Activated CD4-positive, alpha-beta memory T cell treated with anti-CD3 and anti-CD28 coated beads for 36 hours (primary cell): ENCODE measurements at places on chromosomes 2 and 18. TPM values are rescaled to one million over a fixed set of nuclear protein-coding genes. Genes with fewer than 3 reads are reported as not detected.

DNA sequence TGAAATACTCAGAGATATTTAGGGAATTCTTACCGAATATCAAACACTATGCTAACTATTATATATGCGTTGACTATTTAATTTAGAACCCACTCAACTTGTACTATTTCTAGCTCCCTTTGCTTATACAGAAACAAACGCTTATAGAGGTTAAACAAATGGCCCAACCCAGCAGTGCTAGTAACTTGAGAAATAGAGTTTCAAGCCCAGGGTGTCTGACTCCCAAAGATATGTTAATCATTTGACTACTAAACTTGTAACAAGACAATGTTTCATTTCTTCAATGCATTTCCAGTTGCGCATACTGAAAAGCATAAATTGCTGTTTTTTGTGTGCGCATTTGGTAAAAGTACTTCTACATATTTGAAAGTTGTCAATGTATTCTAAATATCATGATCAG lies 310.3 kb downstream of the GALNT13 start:
- no peaks in the 10 kb centered on the region for H3K36me3 ChIP-seq
- H3K4me3 ChIP-seq: no peak overlapping the region
- no peak overlapping the region for H3K27ac ChIP-seq
- no peak for DNase-seq
- H3K4me1 ChIP-seq: no peaks in the 10 kb centered on the region

GRCh38 chr2:113964436-113964835 lies 74.5 kb downstream of the ACTR3 start:
- H3K4me3 ChIP-seq: no peak overlapping the region
- peaks cover 16% of the 10 kb centered on the region for H3K4me1 ChIP-seq
- no peaks in the 10 kb centered on the region for H3K27me3 ChIP-seq

DNA sequence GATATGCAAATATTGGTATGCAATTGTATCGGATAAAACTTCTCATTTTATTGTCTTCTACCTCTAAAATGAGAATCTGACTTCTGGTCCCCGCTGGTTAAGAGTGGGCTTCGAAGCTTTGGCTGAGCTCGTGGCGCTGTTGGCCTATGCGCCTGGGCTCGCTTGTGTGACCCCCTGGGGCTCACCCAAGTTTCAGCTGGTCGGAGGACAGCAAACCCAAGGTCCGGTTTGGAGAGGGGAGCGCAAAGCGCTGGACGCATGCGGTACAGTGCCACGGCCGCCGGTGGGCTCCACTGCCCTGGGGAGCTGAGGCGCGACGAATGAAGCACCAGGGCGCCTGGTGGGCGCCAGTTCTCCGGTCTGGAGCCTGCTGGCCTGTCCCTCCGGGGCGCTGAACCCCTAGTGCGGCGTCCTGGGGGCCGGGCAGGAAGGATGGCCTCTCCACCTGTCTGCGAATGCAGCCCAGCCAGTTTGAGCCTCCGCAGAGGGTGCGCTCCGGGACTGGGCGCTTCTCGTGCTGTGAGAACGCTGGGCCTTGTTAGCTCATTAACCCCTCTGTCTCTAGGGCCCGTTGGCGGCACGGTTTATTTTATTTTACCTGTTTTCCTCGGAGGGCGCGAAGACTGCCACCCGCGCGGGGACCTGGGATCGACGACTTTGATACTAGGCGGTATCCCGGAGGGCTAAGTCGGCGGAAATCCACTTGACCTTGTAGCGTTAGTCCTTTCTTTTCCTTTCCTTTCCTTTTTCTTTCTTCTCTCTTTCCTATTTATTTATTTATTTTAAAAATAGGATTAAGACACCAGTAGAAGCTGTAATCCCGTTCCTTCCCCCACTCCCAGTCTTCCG lies 10.4 kb downstream of the MEIS1 start:
- no peak for DNase-seq
- H3K27ac ChIP-seq: no peak overlapping the region
- no peaks in the 10 kb centered on the region for H3K36me3 ChIP-seq
- peaks cover under 1% of the 10 kb centered on the region for H3K4me1 ChIP-seq
- H3K4me3 ChIP-seq: no peak overlapping the region

DNA sequence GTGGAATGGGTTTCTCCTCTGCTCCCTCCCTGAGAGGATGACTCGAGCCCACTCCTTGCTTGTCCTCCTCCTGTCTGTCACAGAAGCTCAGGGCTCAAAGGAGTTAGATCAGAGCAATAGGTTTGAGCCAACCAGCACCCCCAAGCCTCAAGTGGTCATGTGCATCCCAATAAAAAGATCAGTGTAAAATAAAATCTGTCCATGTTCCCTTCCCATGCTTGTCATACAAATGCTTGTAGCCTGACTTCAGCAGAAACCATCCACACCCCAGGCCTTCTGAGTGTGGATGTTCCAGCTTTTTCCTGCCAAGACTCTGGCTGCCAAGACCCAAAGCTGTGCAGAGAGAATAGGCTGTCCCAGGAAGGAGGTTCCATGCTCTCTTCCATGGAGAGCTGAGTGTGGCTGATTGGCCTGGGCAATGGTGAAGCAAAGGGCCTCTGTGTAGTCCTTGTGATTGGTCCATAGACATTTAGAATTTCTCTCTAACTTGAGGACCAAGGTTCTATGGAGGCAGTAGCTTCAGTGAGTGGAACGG lies 67.4 kb downstream of the GYPC start:
- DNase-seq: no peak
- no peak overlapping the region for H3K4me3 ChIP-seq
- H3K36me3 ChIP-seq: peaks cover 11% of the 10 kb centered on the region

DNA sequence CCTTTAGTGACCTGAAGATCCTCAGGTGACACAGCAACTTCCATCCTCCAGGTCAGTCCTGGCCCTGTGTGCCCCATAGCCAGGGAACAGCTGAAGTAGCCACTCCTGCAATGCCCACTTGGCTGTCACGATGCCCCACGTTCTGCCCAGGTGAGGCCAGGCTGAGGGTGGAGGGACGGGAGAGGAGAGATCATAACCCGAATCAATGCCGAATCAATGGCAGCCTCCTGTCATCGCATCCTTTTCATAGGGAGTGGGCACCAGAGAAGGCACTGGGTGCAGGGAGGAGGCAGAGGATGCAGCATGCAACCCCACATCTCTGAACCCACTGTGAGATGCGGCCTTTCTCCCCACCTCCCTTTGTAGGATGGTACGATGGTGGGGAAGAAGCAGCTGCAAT lies 75.3 kb upstream of the EPC2 start:
- H3K27ac ChIP-seq: no peak overlapping the region
- peaks cover 10% of the 10 kb centered on the region for H3K4me1 ChIP-seq
- no peaks in the 10 kb centered on the region for H3K36me3 ChIP-seq
- no peaks in the 10 kb centered on the region for H3K27me3 ChIP-seq
- no peak for DNase-seq
- no peak overlapping the region for H3K4me3 ChIP-seq

DNA sequence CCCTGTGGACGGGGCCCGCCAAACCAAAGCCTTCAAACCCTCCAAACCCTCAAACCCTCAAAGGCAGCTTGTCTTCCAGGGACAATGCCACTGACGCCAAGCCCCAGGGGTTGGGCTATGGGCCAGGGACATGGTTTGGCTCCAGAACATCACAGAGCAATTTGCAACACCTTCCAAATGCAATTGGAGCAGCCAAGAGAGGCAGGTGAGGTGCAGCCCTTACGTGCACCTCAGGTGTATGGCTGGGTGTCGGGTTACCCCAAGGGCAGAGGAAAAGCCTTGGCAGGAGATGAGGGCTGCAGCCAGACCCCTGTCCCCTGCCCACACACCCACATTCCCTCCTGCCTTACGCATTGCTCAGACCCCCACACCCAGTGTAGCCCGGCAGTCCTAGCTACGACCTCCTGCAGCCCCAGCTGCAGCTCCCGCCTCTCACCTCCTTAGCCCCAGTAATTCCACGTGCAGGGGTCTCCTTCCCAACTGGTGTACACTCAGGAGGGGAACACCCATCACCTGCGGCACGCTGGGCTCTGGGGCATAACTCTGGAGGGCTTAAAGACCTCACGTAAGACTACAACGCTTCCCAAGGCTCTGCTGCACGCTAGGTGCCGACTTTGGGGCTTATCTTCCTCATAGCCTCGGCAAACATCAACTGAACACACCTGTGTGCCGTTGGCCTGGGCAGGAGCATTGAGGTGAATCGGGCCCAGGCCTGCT lies 88.7 kb downstream of the TFCP2L1 start:
- H3K27me3 ChIP-seq: no peaks in the 10 kb centered on the region
- no peak overlapping the region for H3K27ac ChIP-seq
- no peaks in the 10 kb centered on the region for H3K36me3 ChIP-seq
- H3K4me3 ChIP-seq: no peak overlapping the region

PTH2R gene
- total RNA-seq: not detected

EMX1 gene
- total RNA-seq: not detected

CNNM4 gene
- 7.5 TPM for total RNA-seq

RBFA gene
- 31.8 TPM for total RNA-seq
